ENCODE measurements at places on chromosomes 3 and 15.

DNA sequence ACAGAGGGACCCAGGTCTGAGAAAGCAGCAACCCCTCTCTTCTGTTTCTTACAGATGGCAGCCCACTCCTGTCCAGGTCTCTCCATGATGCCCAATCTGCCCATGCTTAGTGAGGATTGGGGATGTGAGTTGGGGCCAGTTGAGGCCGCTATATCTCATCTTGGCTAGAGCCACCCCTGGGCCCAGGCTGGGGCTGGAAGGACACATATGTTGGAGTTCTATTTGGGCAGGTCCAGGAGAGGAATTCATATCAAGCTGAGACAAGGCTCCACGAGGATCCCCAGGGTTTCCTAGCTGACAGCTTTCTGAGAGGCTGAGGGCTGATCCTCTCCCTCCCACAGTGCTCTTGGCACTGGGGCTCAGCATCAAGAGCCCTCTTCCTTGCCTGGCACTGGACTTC is 11.4 kb downstream of the TGM5 start:
- no peak for DNase-seq

- DNase-seq: no peak
Measured at GRCh38 chr15:22229990-22230819, 149.9 kb downstream of the OR4M2 start.

DNA sequence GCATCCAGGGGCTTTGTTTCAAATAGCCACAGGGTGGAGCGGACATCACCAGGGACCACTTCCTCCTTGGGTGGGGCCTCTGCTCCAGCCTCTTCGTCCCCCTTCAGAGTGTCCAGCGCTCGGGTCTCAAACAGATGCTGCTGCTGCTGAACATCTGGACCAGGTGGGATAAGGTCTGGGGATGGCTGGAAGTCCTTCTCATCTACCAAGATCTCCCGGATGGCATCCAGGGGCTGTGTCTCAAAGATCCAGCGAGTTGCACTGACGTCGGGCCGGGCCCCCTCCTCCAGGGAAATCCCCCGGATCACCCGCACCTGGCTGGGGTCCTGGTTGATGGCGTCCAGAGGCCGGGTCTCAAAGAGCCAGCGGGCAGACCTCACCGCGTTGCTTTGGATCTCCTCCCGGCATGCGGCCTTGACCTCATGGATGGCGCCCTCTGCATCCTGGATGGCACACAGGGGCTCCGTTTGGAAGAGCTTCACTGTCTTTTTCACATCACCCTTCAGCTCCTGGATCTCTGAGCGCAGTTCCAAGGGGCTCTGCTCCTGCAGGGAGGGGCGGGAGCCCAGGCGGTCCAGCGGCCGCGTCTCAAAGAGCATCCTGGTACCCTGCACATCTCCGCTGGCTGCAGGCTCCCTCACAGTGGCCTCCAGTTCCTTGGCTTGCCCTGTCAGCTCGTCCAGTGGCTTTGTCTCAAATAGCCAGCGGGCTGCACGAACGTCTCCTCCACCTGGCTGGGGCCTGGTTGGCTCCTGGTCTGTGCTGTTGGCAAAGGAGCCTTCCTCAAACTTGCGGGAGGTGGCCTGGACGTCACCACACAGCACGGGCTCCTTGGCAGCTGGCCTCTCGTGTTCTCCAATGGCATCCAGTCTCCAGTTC is 3.9 kb downstream of the XIRP1 start:
- no peak for DNase-seq

DNA sequence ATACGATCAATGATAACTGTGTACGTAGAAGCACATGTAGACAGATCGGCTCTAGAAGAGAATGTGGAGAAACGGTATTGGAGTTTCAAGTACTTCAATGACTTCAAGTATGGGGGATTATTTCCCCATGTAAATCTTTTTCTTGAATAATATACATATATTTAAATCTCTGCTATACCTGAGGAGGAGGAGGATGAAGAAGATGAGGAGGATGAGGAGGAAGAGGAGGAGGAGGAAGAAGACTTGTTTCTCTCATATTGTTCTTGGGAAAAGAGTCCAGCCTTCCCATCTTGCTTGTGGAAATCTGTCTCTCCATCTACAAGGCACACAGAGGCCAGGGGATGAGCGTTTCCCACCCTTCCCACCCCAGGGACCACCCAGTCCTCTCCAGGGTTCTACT is 10.6 kb downstream of the TMEM40 start:
- no peak for DNase-seq

GRCh38 chr3:4241595-4242170 is 61.5 kb upstream of the SETMAR start:
- DNase-seq: no peak

DNA sequence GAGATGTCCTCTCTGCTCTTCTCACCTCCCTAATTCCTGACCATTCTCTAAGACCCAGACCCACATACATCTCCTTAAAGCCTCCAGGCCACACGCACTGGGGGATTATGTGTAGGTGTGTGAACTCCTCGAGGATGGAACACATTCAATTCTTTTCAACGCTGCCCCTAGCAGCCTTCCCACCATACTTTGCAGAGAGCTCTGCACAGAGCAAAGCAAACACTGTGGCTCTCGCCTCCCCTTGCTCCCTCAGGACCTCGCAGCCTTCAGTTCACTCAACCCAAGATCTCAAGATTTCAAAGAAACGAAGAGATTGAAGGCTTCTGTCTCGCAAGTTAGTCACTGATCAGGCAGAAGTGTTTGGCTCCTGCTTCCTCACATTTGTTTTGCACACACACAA is 6.0 kb downstream of the ACTC1 start:
- DNase-seq: no peak

DNA sequence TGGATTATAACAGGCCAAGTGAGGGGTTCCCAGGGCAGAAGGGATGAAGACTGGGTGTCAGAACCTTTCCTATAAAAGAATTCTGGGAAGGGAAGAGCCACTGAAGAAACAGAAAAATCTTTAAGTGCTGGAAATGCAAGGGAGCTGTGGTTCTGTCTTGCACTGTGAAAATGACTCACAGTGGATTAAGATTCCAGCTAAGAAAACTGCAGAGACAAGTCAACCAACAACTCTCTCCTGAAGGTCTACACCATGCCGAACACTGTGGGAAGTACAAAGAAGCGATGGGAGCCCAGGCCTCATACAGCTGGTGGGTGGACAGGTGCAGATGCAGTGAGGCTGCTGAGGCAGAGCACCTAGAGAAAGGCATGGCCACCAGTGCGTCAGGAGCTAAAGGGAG is 27.7 kb downstream of the ZDHHC3 start:
- DNase-seq: no peak
